ENCODE measurements at places on chromosomes 13 and 19.

DNA sequence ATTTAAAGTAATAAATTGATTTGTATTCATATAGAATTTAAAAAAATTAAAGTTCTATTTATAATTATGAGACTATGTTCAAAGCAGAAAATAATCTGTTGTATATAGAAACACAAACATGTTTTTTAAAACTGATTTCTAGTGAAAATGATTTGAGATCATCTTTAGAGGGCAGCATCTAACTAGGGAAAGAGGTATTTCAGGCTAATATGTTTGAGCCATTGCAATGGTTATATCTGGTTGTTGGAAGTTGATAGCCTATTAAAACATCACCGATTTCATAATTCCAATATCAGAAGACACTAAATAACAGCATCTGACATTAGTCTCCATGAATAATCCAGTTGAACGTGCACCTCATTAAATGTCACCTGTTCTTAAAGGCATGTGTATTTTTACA lies 79.8 kb upstream of the SLITRK6 start:
- no peak for DNase-seq

- DNase-seq, result no peak
Observed at GRCh38 chr13:76029088-76029487, 393.0 kb downstream of the LMO7 start.

GRCh38 chr13:21905486-21905885 lies 234.6 kb downstream of the FGF9 start:
- DNase-seq, result no peak

- no peak for DNase-seq
Observed at GRCh38 chr13:75345193-75345592, 136.8 kb downstream of the TBC1D4 start.

DNA sequence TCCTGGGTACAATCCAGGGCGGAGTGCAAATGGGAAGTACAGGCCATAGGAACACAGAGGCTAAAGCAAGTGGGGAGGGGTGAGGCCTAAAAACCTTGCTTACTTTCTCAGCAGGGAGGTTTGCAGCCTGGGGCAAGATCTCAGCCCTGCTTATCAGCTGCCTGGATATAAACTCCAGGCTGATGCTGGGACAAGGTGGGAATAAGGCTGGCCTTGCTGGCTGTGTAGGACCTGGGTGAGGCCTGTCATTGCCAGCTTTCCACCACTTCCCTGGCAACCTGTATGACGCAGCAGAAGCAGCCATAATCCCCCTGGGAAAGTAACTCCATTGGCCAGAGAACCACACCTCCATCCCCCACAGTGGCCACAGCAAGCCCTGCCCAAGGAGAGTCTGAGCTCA lies 279.1 kb upstream of the ATXN8OS start:
- DNase-seq, result no peak

GRCh38 chr13:95356916-95357315 lies 55.7 kb upstream of the ABCC4 start:
- DNase-seq, result no peak

DNA sequence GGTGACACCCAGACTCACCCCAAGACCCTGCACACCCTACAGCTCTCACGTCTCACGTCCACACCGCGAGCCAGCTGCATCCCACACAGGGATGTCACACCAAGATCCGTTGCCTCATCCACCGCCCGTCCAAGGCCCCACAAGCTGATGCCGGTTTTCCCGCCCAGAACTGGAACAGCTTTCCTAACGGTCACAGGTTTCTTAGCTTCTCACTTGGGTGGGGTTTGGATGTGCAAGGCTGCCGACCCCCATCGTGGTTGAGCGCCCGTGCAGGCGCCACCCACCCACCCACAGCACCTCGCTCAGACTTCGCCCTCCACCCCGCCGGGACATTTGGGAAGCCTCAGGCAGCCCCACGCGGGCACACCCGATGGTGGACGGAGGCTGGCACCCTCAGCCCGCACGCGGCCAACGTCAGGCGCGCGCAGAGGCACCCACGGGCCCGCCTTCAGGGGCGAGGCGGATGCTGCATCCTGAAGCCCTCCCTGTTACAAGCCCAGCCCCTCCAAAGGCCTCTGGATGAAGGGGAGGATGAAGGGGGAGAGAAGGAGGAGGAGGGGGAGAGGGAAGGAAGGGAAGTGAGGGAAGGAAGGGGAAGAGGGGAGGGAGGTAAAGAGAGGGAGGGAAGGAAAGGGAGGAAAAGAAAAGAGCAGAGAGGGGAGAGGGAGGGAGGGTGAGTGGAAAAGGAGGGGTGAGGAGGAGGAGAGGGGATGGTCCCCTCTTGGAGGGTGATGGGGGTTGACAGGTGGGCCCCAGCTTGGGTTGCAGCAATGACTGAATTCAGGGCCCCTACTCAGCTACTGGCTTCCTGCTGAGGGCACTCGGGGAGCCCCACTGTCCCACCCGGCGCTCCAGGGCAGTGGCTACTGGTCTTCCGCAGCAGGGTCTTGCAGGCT lies 12.8 kb downstream of the ONECUT3 start:
- no peak for DNase-seq

GRCh38 chr19:8610936-8611300 lies 403 bp upstream of the ADAMTS10 start:
- no peak for DNase-seq

GRCh38 chr13:97257800-97258799 lies 36.0 kb downstream of the MBNL2 start:
- peak; percentile 62 for DNase-seq

- DNase-seq, result no peak
Observed at GRCh38 chr19:2237869-2238153, 1.2 kb downstream of the SF3A2 start.

DNA sequence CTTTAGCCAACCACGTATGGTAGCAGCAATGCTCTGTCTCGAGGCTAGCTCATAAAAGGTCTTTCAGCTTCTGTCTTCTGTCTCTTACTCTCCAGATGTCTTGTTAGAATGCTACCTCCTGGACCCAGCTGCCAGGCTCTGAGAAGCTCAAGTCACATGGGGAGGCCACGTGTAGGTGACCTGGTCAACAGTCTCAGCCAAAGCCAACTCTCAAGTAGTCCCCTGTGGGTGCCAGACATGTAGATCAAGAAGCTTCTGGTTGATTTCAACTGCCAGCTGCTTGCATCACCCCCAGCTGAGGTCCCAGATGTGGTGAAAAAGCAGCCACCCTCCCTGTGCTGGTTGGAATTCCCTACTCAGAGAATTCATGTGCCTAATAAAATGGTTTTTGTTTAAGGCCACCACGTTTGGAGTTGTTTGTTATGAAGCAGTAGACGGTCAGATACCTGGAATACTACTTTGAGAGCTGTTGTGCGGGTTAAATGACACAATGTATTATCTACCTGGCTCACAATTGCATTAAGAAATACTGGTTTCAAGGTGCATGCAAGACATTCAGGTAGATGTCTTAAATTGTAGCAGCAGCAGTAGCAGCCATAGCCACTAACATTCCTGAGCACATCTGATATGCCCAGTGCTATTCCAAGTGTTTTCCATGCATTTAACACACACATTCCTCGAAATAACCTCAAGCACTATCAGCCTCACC lies 131.0 kb upstream of the RFC3 start:
- no peak for DNase-seq

DNA sequence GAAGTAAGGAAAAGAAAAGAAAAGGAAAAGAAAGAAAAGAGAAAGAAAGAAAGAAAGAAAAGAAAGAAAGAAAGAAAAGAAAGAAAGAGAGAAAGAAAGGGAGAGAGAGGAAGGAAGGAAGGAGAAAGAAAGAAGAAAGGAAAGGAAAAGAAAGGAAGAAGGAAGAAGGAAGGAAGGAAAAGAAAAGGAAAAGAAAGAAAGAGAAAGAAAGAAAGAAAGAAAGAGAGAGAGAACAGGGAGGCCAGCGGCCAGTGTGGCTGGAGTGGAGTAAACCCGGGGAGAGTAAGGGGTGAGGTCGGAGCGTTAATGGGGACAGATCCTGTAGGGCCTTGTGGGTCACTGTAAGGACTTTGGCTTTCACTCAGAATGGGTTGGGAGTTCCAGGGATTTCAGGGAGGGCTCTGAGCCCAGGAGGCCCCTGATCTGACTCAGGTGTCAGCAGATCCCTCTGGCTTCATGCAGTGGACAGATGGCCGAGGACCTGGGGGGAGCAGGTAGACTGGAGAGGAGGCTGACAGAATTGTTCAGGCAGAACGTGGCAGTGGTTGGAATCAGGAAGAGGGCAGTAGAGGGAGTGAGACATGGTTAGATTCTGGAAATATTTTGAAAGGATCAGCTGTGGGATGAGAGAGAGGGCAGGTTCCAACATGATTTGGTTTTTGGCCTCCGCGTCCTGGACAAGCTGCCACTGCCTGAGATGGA lies 19.8 kb upstream of the FXYD3 start:
- no peak for DNase-seq

DNA sequence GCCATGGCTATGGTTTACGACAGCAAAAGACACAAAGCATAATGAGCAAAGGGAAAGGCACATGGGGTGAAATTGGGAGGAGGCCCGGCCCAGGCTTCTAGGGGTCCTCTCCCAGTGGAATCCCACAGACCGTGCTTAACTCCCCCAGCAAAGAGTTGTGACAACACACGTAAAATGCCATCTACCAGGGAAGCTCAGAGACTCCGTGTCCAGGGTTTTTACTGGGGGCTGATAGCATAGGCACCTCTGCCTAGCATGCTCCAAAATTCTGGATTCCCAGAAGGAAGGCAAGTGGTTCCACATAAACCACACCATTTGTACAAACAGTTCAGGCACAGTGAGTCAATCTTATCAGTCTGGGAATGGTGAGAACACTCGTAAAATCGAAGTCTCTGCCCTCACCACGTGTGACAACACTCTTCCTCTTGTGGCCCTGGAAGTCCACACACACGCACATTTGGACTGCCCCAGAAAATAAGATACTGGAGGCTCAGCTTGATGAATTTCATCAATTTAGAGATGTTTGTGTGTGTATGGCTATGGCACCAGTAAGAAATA lies 34.9 kb downstream of the RHPN2 start:
- no peak for DNase-seq

DNA sequence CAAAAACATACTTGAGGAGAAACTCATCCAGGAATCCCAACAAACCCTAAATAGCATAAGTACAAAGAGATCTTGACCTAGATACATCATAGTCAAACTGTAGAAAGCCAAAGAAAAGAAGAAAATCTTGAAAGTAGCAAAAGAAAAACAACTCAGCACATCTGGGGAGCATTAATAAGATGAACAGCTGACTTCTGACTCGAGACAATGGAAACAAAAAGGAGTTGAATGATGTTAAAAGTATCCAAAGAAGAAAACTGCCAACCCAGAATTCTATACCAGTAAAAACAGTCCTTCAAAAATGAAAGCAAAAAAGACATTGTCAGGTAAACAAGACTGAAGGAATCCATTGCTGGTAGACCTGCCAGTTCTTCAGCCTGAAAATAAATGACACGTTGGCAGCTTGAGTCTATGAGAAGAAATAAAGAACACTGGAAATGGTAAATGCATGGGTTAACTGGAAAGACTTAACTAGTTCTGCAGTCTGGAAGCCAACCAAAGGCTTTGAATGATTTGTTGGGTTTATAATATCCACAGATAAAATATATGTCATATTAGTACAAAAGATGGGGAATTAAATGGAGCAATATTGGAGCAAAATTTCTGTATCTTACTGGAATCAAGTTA lies 46.8 kb downstream of the TSSK6 start:
- no peak for DNase-seq

DNA sequence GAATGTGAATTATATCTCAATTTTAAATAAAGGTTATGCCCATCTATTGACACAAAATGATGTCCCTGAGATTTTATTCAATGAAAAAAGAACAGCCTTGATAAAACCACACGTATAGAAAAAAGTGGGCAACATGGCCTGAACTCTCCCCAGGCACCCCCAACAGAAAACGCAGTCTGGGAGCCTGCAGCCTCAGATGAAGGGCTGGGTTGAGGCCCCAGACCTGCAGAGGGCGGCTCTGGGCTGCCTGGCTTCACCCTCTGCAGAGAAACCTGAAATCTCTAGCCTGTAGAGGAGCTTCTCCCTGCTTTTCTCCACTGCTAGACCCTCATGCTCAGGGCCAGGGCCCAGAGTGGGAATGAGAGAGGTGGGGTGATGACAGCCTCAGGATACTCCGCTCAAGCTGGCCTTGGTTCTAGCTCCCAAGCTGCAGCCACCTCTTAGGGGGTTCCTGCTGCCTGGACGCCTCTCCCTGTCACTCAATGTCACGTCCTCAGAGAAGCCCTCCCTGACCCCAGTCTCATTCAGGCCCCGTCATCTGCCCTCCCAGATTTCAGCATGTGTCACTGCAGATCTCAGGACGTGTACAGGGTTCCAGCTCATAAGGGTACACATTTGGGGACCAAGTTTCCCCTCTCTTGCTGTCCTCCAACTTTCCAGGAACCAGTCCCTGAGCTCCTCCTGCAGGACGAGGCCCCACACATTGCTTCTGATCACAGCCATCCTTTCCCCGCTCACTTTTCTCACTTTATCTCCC lies 1.8 kb downstream of the MBD3 start:
- DNase-seq, result no peak

- DNase-seq, result no peak
Observed at GRCh38 chr13:28623782-28624706, 34.9 kb upstream of the POMP start.

DNA sequence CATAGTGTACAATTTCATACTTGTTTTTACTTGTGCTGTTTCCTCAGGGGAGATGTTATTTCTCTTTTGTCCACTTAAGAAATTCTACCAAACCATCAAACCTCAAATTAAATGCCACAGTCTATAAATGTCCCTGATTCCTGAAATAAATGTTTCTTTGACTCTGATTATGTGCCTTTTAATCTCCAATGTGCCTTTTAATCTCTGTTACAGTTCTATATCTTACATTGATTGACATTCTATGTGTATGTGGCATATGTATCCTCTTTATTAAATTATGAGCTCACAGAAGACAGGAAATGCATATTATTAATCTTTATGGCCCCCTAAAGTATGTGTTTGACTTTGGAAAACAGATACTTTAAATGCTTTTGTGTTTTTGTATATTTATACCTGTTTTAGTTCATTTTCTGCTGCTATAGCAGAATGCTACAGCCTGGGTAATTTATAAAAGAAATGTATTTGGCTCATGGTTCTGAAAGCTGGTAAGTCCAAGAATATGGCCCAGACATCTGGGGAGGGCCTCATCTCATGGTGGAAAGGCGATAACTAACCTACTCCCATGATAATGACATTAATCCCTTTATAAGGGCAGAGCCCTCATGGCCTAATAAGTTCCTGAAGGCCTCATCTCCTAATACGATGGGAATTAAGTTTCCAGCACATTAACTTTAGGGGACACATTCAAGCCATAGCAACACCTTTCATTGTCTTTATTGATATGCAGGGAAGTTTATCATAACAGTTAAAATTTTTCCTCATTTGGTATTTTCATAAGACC lies 403.9 kb downstream of the LIG4 start:
- no peak for DNase-seq

DNA sequence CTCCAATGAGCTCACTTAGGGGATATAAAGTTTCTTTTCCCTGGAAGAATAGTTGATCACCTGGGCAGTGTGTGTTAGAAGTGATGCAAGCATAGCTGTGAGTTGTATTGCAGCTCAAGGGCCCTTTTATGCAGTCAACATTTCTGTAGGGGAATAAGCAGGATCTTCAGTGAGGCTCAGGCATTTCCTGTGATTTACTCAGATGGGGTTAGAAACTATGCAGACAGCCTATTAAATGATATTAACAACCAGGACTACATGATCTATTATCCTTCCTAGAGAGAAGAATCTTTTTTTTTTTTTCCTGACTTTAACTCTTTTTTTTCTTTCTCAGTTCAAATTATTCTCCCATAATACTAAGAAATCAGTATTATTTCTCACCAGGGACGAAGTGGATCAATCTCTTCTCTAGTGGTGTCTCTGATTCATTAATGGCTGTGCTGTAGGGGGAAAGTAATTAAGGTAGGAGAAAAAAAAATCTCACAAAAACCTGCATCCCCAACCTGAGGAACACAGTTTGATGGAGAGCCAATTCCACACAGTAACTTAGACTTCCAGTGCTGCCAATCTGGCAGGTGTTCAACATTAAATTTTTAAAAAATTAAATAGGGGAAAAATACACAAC lies 126.4 kb upstream of the SLC10A2 start:
- peak; percentile 18 for DNase-seq

- DNase-seq, result no peak
Observed at GRCh38 chr13:25678398-25678797, 306.6 kb downstream of the ATP8A2 start.
